ENCODE measurements at places on chromosomes 13 and 19.

DNA sequence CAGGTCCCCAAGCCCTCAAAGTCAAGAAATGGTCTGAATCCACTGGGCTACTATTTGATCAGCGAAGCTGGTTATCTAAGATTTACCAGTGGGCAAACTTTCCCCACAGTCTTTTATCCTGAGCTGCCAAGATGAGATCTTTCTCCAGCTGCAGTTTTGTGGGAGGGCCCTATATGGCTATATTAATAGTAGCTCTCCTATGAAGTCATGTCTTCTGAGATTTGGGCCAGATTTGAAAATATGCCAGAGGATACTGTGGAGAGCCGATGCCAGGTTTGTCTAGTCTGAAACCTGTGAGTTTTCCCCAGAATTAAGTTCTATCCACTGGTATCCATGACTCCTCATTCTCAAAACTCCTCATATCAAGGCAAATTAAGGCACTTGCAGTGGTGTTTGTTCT is 173.2 kb downstream of the FLT1 start:
- DNase-seq = no peak

DNA sequence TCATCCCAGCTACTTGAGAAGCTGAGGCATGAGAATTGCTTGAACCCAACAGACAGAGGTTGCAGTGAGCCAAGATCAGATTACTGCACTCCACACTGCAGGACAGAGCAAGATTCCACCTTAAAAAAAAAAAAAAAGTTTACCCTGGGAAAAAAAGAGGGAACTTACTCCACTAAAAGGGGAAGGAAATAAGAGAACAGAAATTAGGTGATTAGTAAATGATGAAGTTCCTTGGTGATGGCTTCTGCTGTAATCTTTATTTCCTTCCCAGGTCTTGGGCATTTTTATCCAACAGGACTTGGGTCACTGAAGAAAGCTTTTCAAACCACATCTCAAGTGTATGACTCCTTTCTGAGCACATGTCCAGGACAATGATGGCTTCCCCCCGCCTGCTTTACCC is 9.3 kb downstream of the ZNF780A start:
- DNase-seq = no peak

- DNase-seq = no peak
Observed at GRCh38 chr13:36975172-36975571, 24.0 kb downstream of the ALG5 start.

- no peak for DNase-seq
Observed at GRCh38 chr19:29436591-29437103, 89.1 kb upstream of the VSTM2B start.

DNA sequence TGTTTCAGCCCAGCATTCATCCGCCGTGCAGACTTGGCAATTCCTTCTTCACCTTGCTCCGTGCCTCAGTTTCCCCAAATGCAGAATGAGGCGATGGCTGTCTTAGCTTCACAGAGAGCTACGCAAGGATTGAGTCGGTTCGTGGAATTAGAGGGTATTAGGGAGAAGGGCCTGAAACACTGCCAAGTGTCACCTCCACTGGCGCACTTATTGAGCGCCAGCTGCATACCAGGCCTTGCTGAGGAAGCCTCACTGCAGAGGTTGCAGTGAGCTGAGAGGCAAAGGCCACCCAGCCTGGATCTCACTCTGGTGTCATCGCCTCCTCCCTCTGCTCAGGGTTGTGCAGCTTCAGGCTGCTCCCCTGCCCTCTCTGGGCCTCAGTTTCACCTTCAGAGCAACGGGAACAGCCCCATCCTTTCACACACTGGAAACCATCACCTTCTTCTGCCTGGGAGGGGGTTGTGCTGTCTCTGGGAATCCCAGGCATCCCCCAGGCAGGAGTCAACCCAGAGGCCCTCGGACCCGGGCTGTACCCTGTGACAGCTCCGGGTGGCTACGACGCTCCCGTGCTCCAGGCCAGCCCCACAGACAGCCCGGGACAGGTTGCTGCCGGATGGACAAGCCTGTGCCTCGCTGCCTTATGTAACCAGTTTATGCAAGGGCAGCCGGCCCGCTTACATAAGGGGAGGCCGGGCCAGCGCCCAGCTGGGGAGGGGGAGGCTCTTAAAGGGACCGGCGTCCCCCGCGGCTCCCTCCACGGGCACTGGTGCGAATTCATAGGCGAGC is 31.9 kb downstream of the NFIC start:
- no peak for DNase-seq

GRCh38 chr13:66462187-66462586 is 767.9 kb downstream of the PCDH9 start:
- DNase-seq = peak; percentile 13

- no peak for DNase-seq
Observed at GRCh38 chr13:47859165-47859564, 141.9 kb downstream of the SUCLA2 start.

DNA sequence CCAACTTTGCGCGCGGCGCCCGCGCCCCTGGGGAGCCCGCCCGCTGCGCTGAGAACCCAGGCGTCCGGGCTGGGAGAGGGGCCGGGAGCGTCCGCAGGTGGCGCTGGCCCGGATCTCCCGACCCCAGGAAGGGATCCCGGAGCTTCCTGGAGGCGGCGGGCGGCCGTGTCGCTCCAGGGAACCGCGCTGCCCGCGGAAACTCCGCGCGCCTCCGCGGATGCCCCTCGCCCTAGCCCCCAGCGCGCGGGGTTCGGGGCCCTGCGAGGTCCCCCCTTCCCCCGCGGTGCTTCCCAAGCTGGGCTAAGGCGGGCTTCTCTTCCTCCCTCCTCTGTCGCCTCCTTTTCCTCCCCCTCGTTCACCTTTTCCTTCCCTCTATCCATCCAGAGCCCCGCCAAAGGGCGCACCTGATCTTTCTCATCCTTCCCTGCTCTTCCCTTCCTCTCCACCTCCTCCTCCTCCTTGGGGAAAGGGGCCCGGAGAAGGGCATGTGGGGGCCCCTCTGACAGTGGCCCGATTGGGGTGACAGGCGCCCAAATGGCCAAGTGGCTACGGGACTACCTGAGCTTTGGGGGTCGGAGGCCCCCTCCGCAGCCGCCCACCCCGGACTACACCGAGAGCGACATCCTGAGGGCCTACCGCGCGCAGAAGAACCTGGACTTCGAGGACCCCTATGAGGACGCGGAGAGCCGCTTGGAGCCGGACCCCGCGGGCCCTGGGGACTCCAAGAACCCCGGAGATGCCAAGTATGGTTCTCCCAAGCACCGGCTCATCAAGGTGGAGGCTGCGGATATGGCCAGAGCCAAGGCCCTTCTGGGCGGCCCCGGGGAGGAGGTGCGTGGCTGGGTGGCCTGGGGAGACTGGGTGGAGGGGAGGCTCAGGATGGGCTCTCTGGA is 710 bp downstream of the SHD start:
- DNase-seq = no peak

- no peak for DNase-seq
Observed at GRCh38 chr19:1064661-1065605, 2.0 kb upstream of the ARHGAP45 start.

DNA sequence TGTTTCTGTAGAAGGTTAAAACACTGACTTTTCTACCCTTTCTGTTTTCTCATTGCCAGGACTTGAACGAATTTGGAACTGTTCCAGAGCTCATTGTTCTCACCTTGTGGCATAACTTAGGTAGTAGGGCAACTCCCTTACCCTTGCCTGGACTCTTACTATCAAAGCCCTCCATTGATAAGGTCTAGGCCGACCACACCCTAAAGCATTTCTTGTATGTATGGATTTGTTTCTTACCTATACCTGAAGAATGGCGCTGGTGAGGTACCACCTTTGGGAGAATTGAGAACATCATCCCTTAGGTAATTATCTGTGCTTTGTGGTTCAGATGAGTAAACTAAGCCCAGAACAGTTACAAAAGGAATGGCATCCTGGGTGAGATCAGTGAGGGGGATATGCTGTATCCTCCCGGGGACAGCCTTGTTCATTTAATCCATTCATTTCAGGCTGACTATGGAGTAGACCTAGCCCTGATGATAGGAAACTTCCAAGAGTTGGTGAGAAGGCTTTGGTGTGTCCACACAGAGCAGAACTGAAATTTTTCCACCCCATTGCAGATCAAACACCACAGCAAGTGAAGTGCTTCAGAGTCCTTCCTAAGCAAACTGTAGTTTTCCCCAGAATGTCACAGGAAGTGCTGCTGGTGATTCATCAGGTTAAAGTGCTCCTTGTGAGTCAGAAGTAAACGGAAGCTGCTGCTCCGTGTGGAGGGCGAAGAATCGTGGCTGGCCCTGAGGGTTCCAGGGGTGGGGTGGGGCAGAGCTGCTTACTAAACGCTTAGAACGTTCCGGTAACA is 113.0 kb downstream of the TEX26 start:
- peak; percentile 40 for DNase-seq

- no peak for DNase-seq
Observed at GRCh38 chr13:47168618-47169017, 271.8 kb upstream of the HTR2A start.

DNA sequence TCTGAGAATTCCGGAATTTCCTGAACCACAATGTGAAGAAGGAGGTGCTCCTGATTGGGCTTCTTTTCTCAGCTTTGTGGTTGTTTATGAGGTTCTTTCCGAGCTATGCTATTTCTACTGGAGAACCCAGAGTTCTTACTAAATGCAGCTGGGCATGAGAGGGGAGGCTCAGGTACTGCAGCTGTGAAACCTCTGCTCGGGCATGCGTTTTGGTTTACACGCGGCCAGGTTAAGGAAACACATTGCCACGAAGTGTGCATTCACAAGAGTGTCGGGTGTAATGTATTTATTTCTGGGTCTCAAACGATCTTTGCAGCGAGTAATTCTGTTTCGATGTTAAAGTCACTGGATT is 661 bp upstream of the MIR17HG start:
- DNase-seq = peak; percentile 75

- no peak for DNase-seq
Observed at GRCh38 chr13:53158201-53158600, 129.6 kb downstream of the OLFM4 start.

DNA sequence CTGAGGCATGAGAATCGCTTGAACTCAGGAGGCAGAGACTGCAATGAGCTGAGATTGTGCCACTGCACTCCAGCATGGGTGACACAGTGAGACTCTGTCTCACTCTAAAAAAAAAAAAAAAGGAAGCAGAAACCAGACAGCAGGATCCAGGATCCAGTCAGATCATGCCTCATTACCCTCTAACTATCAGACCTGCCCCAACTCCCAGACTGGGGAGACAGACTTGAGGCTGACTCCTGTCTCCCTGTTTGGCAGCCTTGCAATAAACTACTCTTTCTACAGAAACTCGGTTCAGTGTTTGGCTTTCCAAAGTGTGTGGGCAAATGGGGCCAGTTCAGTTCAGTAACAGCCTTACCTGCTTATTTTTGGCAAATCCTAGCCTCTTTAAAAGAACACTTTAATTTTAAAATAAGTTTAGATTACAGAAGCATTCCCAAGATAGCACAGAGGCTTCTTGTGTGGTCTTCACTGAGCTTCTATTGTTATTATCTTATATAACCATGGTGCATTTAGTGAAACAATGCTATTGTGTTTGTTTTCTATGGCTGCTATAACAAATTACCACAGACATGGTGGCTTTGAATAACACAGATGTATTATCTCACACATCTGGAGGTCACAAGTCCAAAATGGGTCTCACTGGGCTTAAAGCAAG is 18.5 kb downstream of the RASL11A start:
- no peak for DNase-seq

- peak; percentile 54 for DNase-seq
Observed at GRCh38 chr13:34926508-34926907, 15.6 kb upstream of the NBEA start.

DNA sequence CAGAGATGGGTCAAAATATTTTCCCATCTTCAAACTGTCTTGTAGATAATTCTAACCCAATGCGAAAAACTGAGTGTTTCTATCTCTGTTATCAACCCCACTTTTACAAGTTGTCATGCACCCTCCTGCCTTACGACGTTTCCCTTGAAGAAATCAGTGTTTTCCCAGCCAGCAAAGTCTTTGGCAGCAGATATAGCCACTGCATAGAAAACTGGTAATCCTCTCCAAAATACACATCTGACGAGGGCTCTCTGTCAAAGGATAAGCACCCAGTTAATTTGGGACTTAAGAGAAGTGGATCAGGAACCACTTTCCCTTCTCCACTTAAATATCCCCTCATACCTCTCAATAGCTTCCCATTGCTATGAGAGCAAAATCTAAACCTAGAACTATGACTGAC is 351.9 kb upstream of the MIR17HG start:
- no peak for DNase-seq

DNA sequence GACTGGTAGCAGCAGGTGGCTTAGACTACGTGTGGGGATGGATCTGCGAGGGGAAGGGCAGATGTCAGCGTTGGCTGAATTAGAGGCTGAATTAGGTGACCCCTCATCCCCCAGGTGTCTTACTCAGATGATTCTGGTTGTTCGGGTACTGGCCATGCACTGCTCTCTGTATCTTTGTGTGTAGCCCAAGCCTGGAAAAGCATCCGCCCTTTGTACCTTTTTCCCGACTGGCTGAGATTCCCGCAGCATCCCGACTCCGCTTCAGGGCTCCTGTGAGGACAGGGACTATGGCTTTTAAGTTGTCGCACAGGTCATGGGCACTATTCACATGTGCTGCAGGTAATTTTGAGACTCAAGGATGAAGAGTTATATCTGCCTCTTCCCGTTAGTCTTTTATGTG is 7.2 kb downstream of the TFDP1 start:
- DNase-seq = no peak

GRCh38 chr19:1967087-1967608 is 26.2 kb downstream of the CSNK1G2 start:
- DNase-seq = no peak

- no peak for DNase-seq
Observed at GRCh38 chr19:6087074-6087571, 23.2 kb downstream of the RFX2 start.

GRCh38 chr13:48804821-48805601 is 151.3 kb downstream of the CYSLTR2 start:
- DNase-seq = peak; percentile 33

DNA sequence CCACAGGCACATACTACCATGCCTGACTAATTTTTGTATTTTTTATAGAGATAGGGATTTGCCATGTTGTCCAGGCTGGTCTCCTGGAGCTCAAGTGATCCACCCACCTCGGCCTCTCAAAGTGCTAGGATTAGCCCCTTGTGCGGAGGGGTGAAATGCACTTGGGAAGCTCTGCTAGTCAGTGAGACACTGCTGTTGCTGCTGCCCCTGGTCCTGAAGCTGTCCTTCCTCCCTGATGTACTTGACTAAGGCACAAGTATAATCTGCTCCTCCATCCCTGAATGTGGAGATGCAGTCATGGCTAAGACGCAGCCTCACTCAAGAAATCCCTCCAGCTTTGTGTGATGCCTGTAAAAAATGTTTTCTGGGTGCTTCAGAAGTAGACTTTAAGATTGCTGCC is 124.5 kb downstream of the KCTD15 start:
- DNase-seq = no peak

- DNase-seq = no peak
Observed at GRCh38 chr13:77430377-77430951, 103.6 kb upstream of the MYCBP2 start.

DNA sequence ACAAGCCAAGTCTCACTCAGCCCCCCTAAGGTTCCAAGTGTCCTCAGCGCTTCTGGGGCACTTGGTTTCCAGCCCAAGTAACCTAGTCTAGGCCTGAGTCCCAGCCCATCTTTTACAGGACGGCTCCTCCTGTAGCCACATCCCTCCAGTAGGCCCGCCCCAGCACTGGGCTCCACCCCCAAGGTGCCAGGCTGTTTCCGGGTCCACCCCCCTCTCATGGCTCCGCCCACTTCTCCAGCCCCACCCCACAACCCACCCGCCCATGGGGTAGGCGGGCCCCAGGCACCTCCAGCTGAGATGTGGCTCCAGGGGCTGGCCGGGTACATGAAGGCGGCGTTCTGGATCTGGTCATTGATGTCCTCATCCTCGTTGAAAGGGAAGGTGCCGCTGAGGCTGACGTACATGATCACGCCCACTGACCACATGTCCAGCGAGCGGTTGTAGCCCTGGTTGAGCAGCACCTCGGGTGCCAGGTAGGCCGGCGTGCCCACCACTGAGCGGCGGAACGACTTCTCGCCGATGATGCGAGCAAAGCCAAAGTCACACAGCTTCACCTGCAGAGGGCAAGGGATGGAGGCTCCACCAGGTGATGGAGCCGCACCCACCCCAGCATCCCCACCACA is 17.2 kb upstream of the DACT3 start:
- DNase-seq = no peak
